ENCODE measurements at places on chromosomes 6 and 20.

DNA sequence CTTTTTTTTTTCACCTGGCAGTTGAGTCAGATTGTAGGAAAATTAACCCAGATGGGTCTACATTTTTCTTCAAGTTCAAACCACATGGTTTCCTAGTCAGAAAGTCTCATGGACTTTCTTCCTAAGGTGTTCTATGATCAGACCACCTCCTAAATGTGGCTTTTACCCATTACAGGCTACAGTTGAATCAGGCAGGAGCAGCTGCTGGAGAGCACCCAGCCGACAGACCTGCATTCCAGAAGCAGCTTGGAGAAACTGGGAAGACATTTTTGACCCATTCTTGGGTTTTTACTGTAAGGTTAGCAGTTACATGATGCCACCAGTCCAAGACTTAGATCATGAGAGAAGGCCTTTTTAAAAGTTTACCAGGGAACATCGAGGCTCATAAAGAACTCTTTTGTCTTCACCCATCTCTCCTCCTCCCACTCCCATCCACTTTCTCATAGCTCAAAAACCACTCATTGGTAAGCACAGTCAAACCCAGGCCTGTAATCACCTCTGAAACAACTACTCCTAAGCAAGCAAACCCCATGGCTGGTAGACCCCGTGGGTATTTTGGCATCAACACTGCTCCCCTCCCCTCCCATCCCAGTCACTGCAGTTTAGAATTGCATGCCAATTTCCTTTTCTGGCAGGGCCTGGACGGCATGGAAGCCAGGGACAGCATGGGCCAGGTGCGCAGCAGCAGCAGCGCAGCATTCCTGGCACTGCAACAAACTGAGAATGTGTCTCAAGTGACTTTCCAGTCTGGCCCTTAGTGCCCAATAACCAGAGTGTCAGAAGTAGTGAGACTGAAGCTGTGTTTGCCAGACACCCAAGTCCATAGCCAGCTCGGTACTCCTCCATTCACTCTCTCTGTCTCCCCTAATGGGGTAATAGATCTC, 113.7 kb downstream of the CLIC5 start:
- DNase-seq = no peak

- no peak for DNase-seq
Observed at GRCh38 chr20:34794006-34794585, 31.4 kb downstream of the NCOA6 start.

GRCh38 chr6:146894624-146895023, 295.9 kb downstream of the ADGB start:
- no peak for DNase-seq

DNA sequence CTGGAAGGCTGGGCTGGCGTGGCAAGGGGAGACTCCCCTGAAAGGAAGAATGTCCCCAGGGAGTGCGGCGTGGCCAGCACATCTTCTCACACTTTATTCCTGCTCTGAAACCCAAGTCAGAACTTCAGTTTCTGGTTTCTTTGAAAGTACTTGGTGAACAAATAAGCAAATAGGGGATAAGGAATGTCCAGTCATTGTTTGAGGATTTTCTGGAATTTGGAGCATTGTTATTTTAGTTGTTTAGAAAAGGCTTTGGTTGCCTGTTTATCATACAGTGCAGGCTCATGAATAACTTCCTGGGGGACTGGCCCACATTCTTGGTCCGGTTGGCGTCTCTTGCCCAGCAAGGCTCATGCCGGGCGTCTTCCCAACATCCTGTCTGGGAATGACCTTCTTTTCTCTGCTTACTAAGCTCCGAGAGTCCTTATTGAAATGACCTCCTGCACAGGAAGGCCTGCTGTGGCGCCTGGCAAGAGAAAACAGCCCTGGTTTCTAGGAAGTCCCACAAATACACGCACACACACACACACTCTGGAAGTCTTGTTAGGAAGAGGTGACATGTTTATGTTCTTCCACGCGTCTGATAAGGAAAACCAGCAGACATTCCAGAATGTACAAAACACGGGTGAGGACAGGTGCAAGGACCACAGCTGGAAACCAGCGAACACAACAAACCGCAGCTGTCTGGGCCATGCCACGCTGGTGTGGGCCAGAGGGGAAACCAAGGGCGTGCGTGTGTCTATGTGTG, 71.9 kb downstream of the TMEM170B start:
- DNase-seq = peak; percentile 85

DNA sequence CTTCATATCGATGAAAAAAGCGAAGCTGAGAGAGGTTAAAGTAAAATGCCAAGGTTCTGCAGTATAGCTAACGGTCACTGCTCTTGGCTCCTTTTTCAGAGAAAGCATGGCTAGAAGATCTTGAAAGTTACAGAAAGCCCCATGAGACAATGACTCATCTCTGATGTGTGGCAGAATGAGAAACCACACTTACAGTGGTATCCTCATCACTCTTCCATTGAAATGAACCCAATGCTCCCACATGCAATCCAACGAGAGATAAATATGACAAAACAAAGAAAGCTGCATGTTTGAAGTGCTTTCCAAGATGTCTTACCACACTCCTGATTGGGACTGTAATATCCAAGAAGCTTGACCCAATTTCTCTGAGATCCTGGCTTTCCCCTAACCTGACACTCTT, 694.9 kb downstream of the PRKN start:
- peak; percentile 21 for DNase-seq

DNA sequence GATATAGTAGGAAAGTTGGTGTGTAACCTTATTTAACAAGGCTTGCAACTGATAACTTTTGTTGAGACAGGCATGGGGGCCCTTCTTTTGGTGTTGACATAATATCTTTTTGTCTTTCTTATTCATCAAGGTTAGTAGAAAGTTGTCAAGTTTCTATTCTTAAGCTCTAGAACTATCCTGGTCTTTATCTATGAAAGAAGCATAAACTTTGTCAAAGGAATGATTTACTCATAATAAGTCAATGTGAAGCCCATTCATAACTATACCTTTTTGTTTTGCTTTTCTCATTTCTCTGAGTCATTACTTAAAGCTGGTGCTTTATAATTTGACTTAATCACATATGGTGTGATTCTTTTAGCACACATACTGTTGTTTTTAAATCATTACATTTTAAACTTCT, 312.4 kb downstream of the UTRN start:
- DNase-seq = no peak

- peak; percentile 86 for DNase-seq
Observed at GRCh38 chr20:58906894-58907293, 54.4 kb downstream of the GNAS start.

GRCh38 chr20:635028-635892, 17.7 kb downstream of the SRXN1 start:
- DNase-seq = no peak

DNA sequence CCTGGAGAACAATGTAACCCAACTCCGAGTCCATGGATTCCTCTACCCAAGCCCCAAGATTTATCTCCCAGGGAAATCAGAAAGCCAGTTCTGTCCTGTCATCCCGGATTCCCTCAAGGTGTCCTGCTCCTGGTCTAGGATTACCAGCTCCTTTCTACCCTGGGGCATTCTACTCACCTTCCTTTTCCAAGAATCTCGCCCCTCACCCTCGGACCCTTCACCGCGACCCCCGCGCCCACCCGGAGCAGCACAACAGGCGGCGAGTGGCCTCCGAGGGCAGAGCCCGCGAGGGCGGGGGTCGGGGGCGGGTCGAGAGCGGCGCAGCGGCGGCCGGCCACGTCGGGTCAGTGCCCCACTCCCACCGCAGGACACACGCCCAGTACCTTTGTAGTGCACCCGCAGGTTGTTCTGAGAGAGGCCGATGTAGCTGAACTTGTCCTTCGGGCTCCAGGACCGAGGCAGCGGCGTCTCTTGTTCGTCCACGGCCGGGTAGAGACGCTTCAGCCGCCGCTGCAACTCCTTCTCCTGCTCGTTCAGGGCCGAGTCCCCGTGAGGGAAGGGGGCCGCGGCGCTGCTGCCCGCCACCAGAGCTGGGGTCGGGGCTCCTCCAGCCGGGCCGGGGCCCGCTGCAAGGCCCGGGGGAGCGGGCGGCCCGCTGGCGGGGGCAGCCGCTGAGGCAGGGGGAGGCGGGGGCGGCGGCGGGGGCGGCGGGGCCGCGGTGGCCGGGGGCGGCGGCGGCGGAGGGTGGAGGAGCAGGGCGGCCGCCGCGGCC, 897 bp downstream of the RANBP9 start:
- peak; percentile 29 for DNase-seq

GRCh38 chr6:3299221-3299620, 40.5 kb downstream of the PSMG4 start:
- DNase-seq = no peak

GRCh38 chr6:106083618-106084017, 2.5 kb upstream of the PRDM1 start:
- no peak for DNase-seq

- peak; percentile 70 for DNase-seq
Observed at GRCh38 chr6:36623547-36624459, 29.6 kb downstream of the SRSF3 start.

DNA sequence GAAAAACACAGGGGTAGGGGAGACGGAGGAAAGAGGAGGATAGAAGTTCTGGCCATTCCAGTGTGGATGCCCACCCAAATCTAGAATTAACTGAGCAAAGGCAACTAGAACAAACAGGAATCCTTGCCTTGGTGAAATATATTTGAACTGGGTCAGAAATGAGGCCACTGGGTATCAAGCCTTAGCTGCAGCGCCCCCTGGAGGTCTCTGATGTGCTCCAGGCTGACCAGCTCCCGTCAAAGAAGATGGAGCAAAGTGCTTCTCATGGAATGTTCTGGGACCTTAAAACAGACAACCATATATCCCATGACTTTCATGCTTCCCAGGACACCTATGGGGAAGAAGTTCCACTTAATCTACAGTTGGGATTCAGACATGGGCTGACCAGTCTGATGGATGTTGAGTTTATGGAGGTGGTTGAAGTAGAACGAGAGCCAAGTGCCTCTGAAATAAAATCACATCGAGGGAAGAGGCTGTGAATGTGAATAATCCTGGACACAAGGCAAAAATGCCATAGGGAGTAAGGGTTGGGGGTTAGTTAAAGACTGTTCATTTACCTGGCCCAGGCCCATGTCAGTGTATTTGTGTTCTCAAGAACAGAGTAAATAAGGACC, 50.4 kb downstream of the HLA-DPB1 start:
- peak; percentile 52 for DNase-seq

DNA sequence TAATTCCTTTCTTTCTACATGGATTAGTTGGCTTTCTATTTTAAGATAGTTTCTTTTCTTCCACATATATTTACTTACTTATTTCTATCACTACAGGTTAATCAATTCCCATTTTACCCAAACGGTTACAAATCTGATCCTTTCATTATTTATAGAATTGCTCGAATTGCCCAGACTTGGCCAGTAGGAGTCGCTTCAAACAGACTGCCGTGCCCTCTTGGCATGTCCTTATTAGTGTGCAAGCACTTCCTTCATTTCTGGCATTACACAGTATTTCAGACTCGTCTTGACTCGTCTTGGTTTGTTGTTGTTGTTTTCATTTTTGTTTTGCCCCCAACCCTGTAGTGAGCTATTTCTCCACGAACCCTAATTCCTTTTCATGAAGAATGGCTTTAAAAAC, 74.6 kb downstream of the SAMD3 start:
- DNase-seq = no peak

DNA sequence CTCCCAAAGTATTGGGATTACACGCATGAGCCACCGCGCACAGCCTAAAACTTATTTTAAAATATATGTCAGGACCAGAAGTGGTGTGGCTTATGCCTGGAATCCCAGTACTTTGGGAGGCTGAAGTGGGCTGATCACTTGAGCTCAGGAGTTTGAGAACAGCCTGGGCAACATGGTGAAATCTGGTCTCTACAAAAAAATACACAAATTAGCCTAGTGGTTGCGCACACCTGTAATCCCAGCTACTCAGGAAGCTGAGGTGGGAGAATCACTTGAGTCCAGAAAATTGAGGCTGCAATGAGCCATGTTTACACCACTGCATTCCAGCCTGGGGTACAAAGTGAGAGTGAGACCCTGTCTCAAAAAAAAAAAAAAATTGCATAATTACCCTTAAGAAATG, 13.7 kb downstream of the PXT1 start:
- no peak for DNase-seq

GRCh38 chr6:3073382-3073781, 5.1 kb downstream of the RIPK1 start:
- no peak for DNase-seq

- DNase-seq = no peak
Observed at GRCh38 chr20:32606107-32606506, 21.0 kb upstream of the NOL4L start.

- DNase-seq = no peak
Observed at GRCh38 chr6:157961832-157962575, 19.7 kb upstream of the SYNJ2 start.

DNA sequence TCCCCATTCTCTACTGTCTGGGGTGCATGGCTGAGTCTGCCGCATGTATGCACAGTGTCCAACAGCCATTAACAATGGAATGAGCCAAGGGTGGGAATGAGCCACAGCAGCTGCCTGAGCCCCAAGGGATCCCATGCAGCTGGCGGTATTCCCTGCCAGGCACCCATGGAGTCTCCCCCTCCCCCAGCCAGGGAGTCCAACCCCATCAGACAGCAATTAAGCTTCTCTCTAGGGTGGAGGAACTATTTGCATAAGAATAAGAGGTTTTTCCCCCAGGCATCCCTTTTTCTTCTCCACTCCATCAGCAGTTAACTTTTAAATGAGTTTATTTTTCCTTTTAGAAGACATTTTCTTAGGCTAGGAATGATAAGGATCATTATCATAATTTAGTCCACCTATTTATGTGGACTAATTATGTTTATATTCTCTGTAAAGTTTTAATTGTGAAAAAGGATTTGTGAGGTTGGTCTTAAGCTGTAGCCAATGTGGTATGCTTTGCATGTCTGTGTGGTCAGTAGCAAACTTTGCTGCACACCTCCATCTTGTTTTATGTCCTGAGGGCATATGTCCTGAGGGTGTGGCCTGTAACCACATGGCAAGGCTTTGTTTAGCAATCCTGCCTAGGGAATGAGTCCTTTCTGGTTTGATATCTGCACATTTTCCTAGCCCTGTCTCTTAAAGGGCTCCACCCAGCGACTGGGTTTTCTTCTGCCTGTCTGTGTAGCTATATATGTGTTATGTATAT, 158.9 kb upstream of the OLIG3 start:
- no peak for DNase-seq

GRCh38 chr6:760982-761955, 68.3 kb upstream of the EXOC2 start:
- no peak for DNase-seq

DNA sequence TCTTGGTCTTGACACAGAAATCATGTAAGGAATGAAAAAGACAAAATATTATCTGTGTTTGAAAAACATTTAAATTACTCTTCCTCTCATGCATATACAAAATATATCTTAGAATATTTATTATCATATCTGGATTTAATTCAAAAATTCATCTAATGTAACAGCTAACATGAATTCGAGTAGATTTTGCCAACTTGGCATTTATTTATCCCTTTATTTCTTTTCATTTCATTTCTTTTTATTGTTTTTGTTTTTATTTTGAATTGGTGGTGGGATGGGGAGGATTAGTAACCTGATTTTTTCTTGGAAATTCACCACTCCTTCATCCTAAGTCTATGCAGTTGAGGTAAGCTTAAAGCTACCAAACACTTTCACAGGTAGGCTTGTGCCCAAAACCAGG, 508.7 kb downstream of the EPHA7 start:
- DNase-seq = no peak

DNA sequence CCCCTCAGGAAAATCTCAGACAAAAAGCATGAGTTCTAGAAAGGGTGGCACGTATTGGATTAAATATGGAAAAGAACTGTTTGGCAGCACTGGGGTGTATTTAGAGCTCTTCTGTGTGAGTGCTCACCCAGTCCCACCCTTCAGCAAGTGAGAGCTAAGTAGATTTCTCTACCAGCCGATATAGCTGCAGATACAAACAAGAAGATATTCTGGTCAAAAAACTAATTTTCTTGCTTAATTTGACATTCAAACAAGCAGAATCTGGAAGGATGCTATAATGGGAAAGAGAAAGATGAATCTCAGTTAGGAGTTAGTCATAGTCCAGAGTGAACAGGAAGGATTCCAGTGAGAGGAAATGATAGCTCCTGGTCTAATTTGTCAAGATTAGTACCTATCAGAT, 232.1 kb downstream of the TMEM242 start:
- no peak for DNase-seq
